Activated T-helper 1 cell treated with anti-CD3 and anti-CD28 coated beads, Interleukin-2, amount 50 U/mL, for 16 hours (primary cell): ENCODE measurements at places on chromosomes 7 and 10.

DNA sequence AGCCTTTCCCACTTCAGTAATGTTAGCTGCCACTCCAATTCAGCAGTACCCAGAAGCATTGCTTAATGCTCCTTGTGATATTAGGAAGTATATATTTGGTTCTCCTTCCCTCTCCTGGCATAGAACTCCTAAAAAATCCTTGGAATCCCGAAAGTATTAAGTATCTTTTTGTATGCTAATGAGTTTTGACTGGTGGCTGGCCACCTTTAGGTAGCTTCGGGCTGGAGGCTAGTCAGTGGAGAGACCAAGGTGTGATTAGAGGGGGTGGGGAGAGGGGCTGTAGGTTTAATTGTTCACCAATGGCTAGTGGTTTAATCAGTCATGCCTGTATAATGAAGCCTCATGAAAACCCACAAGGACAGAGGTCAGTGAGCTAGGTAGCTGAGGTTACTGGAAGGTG lies 12.2 kb downstream of the COMTD1 start:
- no peak for DNase-seq

DNA sequence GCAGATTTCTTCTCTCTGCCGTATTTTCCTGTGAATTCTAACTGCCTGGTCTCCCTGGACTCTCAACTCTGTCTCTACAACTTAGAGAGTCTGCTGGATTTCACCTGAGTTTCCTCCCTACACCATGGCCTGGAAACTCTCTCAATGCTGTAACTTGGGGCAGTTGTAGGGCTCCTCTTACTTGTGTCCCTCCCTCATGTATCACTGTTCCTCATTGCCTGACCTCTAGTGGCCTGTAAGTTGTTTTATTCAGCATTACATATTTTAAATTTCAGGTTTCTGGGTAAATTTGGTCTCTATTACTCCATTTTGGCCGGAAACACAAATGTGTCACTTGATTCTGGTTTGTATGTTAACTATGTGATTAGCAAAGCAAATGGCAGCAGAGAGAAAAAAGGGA lies 70.9 kb downstream of the DYNC1I1 start:
- DNase-seq: no peak

- no peak for DNase-seq
Observed at GRCh38 chr10:117391436-117392205, 16.4 kb upstream of the PDZD8 start.

- DNase-seq: no peak
Observed at GRCh38 chr7:142801601-142802295, 31.0 kb downstream of the PRSS2 start.

DNA sequence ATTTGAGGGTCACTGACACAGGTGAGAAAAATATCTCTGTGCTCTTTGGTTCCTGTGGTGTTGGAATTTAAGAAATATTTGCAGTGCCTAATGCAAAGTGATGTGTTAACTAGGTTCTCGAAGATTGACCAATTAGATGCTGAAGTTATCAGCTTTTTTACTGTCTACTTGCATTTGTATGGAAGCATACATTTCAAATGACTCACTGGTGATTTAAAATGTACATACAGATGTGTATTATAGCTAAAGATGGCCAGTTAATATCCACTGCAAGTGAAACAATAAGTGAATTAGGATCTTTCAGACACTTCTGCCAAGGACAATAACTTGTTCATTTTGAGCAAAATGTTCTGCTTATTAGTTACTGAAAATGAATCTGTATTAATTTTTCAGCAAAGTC lies 205.0 kb downstream of the FANK1 start:
- DNase-seq: no peak

DNA sequence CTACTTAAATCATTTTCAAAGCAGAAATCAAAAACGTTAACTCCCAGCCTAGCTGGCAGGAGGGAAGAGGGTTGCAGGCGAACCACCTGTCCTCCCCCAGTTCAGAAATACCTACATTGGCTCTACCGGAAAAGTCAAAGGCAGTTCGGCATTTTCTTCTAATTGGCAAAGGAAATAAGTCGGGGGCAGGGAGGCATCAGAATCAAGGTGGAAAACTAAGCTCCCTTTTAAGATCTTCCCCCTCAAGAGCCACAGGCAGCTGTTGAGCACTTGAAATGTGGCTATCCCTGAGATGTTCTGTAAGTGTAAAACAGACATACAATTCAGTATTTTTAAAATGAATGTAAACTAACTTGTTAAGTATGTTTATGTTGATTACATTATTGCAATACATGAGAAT lies 957 bp upstream of the ELMO1 start:
- no peak for DNase-seq

DNA sequence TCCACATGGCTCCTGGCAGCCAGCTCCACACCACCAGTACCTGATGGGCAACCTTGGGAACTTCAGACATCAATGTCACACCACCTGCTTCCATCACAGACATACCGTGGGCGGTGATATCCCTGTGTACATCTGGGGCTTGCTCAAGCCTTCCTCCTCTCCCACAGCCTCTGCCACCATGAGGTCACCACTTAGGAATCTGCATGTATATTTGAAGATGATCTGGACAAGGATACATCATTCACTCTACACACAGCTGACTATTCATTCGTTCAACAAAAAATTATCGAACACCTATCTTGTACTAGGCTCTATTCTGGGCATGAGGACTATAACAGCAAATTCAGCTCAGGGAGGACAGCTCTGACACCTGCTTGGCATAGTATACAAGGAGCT lies 6.8 kb downstream of the DLG5 start:
- no peak for DNase-seq

DNA sequence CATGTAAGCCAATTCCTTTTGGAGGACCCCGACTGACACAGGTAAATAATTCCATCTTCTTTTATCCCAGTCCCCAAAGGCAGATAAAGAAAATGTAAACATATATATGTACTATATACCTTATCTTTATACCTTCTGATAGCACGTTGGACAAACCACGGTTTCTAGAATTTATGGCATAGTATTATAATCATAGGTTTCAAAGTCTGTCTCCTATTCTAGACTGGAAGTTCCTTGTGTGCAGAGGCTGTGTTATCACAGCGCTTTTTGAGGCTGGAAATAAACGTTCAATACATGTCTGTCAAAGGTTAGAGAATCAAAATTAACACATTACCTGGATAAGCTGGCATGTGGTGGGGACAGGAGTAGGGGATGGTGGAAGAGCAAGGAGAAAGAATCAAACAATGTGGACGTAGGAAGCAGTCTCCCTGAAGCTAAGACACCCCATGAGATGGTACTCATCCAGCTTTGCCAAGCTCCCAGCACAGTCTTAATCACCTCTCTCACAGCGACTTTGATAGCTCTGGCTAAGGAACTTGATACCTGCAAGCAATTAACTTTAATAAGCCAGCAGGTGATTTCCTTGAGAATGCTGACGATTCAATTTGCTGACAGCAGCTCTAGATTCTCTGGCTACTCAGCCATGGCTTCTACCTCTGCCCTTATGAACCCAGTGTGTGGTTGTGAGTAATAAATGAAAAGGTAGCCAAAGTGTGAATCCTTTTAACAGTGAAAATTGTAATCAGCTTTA lies 208.4 kb upstream of the LRRTM3 start:
- no peak for DNase-seq

DNA sequence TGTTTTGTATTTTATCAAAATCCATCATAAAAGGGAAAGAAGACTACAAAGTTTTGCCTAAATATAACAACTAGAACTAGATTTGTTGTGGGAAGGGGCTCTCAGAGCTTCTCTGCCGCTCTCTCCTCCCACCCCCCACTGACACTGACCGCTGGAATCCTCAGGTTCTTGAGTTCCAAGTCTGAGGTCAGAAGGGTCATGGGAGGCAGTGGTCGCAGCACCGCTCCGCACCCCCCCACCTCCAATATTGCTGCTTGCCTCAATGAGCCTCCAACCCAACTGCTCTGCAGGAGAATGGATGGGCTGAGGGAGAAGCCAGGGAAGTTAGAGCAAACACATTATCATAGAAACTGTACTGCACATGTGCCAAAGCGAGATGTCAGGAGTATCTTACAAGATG lies 359.4 kb downstream of the GRID1 start:
- no peak for DNase-seq

DNA sequence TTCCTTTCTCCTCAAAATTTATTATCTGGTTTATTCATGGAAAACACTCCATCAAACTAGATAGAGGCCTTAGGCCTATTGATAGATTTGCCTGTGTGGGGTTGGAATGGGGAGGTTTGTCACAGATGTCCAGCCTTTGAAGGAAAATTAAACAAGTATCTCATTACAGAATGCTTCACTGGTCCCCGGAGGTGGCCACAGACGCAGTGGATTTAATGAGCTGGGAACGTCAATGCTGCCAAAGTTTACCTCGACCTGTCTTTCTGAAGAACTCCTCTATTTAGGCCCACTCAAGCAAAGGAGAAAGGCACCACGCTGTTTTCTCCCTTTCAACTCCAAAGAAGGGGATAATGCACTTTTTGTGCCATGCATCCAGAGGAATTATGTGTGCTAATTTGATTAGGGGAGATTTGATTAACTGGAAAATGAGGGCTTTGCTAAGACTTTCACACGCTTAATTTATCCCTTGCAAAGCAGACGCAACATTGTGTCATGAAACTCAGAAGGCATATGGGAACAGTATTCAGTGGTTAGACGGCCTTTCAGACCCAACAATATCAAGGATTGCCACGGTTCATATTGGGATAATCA lies 558.8 kb upstream of the GALNT17 start:
- DNase-seq: no peak

DNA sequence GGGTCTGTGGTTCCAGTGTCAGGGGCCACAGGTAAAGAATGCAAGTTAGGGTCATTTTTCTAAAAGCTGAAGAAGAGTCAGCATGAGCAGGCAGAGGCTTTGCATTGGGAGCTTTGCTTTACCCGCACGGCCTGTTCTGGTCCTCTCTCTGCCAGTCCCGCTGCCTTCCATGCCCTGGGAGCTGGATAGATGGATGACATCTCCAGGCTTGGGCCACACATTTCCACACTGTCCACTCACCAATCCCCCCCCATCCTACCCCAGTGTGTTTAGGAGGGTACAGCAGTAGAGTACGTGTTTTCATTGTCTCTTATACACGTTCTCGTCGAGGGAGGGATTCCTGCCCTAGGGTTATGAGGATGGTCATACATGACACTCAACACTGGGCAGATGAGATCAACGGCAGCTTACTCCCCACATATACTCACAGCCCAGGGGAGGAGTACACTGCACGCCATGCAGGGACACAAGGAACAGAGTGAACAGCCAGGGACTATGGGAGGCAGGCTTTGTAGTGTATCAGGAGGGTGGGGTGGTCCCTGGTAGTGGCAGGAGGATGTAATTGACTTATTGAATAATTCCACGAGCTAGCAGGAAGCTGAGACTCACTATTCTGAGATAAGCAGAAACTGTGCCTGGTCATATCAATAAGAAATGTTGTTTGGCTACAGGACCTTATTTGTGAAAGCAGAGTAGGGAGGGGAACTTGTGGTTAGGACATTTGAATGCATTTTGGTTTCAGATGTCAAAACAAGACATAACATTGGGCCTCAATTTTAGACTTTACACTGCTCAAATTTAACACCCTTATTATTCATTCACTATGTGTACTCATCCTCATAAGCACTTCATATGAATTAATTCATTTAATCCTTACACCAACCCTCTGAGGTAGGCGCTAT lies 36.6 kb downstream of the PLPP4 start:
- no peak for DNase-seq

DNA sequence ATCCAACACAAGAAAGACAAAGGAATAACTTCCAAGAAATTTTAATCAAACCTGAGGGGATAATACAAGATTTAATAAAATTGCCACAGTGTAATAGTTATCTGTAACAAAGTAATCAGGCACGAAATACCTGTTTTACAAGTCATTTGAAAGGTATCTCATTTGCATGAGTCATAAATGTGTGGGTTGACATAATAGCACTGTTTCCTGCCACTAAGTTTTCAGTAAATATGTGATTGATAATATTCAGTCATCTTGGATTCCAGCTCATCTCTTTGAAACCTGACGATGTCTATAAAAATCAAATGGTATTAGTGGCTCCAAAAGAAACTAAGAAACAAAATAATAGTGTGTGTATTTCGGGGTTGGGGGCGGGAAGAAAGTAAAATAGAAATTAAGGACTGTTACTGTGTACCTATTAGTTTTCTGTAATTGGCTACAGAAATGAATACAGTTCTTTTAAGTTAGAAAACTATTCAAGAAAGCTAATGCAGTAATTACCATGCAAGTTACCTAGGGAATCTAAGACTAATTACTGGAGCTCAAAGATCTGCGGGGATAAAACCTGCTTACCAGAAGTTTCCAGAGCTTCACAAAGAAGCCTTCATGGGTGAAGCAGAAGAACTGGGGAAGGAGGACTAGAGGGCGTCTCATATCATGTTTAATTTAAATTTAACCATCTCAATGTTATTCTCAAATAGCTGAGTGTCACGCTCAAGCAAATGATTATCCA lies 100.7 kb downstream of the ST8SIA6 start:
- DNase-seq: no peak

DNA sequence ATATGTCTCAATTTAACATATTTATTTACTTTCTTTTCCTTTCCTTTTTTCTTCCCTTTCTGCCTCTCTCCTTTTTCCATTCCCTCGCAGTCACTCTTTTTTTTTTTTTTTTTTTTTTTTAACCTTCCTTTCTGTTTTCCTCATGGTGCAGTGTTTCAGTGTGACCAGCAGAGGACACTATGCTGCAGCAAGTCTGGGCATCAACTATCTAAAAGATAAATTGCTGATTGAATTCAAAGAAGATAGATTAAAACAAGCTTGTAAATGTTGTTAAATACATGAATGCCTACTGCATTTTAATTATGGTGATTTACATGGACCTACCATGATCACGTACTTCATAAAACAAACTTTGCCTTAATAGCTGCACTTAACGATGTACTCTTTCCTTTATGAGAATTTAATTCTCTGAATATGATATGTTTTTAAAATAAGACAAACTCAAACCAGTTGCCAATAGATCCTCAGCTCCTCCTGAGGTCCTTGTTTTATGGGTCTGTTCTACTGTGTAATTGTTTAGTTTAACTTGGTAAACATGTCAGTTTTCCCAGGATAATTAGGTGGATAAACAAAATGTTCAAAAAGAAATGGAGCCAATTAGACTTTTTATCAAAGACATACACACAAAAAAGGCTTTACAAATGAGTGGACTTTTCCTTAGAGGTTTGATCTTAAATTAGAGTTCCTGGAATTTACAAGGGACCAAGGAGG lies 101.0 kb upstream of the AGR3 start:
- no peak for DNase-seq

GRCh38 chr7:64879086-64879730 lies 23.9 kb upstream of the ZNF273 start:
- DNase-seq: no peak

DNA sequence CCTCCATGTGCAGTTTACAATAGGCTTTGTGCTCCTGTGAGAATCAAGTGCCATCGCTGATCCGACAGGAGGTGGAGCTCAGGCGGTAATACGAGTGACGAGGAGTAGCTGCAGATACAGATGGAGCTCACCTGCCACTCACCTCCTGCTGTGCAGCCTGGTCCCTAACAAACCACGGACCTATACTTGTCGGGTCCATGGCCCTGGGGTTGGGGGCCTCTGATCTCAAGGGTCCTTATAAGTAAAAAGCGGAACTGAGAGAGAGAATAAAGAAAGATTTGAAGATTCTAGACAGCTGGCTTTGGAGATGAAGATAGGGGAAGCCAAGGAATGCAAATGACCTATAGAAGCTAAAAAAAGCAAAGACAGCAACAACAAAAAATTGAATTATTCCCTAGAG lies 130.6 kb downstream of the PLXDC2 start:
- DNase-seq: no peak
